ENCODE measurements at places on chromosomes 11 and 22.

DNA sequence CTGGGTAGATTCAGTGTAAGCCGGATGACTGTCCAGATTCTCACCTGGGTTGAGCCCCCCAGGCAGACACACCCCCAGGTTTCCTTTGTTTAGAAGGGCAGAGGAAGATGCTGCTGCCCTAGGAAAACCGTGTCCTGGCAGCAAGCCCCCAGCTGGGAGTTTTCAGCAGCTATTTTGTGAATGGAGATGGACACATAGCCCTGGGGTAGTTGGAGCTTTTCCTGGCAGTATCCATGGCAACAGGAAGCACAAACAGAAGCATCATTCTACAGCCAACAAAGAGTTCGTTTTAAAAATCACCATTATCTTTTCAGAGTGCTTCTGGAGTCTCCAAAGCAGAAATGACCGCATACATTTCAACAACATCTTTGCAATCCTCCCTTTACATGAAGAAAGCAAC is 245.5 kb downstream of the BRD1 start:
- DNase-seq: no peak

- DNase-seq: no peak
Observed at GRCh38 chr22:32548039-32548438, 73.4 kb downstream of the FBXO7 start.

DNA sequence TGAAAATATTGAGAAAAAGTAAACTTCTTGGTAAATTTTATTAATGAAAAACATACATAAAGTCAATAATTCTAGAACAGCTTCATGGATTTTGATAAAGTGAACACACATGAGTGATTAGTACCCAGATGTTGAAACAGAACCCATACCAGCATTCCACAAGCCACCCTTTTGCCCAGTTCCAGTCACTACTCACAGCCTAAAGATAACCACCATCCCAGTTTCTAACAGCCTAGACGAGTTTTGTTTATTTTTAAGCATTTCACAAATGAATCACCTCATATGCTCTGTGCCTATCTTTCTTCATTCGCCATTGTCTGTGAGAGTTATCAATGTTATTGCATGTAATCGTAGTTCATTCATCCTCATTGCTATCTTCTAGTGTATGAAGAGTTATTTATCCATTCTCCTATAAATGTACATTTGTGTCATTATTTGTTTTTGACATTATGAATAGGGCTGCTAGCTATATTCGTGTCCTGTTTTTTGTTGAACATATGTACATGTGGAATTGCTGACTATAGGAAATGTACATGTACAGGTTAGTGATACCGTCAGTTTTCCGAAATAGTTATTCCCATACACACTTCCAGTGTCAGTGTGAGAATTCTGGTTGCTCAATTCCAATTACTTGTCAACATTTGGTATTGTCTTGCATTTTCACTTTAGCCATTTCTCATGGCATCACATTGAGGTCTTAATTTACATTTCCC is 44.5 kb upstream of the TEAD1 start:
- peak; percentile 1 for DNase-seq

DNA sequence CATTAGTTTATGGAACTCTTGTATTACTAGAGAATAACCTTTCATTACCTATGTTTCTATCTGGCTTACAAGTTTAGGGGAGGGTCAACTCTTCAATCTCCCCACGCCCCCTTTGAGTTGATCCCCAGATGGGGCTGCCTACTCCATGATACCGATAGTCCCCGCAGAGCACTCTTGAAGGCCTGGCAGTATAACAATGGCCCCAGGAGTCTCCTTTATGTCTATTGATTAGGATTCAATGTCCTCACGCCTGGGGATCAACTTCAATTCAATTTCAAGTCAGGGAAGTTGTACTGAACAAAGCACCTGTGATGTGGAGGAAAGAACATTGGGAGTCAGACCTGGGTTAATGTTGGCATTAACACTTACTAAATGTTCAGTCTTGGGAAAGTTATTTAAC is 520.2 kb downstream of the METTL15 start:
- no peak for DNase-seq

- no peak for DNase-seq
Observed at GRCh38 chr11:87967459-87967858, 207.8 kb downstream of the RAB38 start.

Measured in amniotic stem cell (primary cell).